ENCODE measurements at places on chromosomes 7 and 10. TPM values are rescaled to one million over a fixed set of nuclear protein-coding genes. Genes with fewer than 3 reads are reported as not detected.

DNA sequence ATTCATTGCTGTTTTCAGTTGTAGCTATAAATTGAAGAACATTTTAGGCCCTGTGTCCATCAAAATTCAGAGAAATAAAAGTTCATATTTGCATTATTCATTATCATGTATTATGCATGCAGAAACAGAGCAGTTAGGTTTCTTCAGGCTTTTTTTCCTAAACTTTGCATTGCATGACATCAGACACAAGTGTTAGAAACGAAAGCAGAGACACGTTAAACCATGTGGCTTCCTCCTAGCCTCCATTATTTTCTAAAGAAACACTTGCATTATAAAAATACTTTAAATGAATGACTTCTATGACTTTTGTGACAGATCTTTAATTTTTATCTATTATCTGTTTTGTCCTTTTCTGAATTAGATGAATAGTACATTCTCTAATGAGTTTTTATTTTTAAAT is 8.8 kb upstream of the EBLN1 start:
- no peak for DNase-seq

DNA sequence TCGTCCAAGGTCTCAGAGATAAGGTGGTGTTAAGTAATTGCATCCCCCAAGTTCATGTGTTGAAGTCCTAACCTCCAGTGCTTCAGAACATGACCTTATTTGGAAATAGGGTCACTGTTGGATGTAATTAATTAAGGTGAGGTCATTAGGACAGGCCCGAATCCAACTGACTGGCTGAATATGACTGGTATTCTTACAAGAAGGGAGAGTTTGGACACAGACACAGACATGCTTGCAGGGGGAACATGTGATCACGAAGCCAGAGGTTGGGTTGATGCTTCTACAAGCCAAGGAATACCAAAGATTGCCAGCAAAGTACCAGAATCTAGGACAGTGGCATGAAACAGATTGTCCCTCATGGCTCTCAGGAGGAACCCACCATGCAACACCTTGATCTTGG is 173.5 kb upstream of the LYZL2 start:
- no peak for DNase-seq

- DNase-seq: no peak
Measured at GRCh38 chr7:94300176-94300835, 94.4 kb upstream of the COL1A2 start.

DNA sequence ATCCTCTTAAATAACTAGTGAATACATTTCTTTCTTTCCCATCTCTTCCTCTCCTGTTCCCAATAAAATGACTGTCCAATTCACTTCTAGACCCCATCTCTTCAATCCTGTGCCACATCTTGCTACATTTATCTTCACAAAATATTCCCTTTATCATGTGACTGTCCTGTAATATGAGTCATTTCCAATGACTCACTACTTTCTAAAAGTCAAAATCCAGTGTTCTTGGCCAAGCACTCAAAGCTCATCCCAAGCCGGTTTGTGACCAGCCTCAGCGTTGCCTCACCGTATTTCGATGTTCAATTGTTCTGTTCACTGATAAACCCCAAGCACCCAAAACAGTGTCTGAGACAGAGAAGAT is 104.7 kb downstream of the PARD3 start:
- DNase-seq: no peak

DNA sequence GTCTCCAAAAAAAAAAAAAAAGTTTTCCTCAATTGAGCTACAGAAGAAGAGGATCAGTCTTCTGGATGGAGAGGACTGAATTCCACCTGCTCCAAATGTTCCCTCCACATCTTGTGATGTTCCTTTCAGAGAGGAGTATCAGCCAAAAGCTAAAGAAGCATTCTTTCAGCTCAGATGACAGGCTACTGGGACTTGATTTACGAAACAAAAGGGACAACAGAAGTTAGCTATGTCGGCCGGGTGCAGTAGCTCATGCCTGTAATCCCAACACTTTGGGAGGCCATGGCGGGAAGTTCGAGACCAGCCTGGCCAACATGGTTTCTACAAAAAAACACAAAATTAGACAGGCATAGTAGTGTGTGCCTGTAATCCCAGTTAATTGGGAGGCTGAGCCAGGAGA is 7.4 kb downstream of the DAGLB start:
- no peak for DNase-seq

LRRC17 gene
- total RNA-seq: not detected

ASNS gene
- total RNA-seq: 11.3 TPM
